ENCODE measurements at places on chromosomes 4 and X.
A peak's percentile ranks its signal among the peaks of the same experiment; 100 is the strongest.

- DNase-seq = no peak
Observed at GRCh38 chrX:10008483-10009056, 41.4 kb downstream of the CLDN34 start.

- no peak for DNase-seq
Observed at GRCh38 chr4:123524958-123525628, 128.5 kb downstream of the SPRY1 start.

- DNase-seq = no peak
Observed at GRCh38 chr4:71334465-71334882, 4.3 kb upstream of the SLC4A4 start.

- DNase-seq = no peak
Observed at GRCh38 chr4:120062663-120063195, 3.9 kb downstream of the MAD2L1 start.

- DNase-seq = no peak
Observed at GRCh38 chr4:156101571-156101970, 147.9 kb upstream of the CTSO start.

DNA sequence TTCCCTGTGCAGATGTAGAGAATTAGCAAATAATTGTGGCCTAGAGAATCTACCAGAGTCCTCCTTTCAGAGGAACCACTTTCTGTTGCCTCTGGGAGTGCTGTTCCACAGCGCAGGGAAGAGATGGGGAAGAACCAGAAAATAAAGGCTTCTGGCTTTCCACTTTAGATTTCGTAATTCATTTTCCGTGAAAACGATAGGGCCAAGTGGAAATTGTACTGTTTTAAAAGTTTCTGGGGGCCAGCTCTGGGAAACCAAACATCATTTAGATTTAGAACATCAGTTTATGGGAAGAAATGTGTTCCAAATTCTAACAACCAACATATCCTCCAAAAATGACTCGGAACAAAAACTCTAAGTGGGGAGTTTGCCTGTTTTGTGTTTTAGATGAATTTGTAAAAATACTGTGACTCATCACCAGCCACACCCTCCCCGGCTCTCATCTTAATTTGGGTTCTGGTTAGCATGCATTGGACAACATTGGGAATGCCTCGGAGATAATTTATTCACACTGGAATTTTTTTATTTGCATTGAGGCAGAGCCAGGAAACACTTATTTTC, 65.2 kb upstream of the LNX1 start:
- no peak for DNase-seq

GRCh38 chr4:71235311-71236201, 103.3 kb upstream of the SLC4A4 start:
- no peak for DNase-seq

GRCh38 chr4:100936661-100937375, 410.5 kb downstream of the PPP3CA start:
- no peak for DNase-seq

DNA sequence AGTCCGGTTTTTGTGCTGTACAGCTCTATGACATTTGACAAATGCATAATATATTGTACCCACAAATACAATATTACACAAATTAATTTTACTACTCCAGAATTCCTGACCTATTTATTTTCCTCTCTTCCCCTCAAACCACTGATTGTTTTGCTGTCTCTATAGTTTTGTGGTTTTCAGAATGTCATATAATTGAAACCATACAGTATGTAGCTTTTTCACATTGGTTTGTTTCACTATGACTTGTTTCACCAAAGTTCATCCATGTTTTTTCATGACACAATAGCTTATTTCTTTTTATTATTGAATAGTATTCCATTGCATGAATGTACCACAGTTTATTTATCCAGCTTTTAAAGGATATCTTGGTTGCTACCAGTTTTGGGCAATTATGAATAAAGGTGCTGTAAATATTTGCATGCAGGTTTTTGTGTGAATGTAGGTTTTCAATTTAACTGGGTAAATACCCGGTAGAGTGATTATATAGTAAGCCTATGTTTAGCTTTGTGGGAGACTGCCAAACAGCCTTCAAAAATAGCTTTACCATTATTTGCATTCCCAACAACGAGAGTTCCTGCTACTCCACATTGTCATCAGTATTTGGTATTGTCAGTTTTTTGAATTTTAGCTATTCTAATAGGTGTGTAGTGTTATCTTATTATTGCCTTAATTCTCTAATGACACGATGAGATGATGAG, 25.9 kb downstream of the RNF175 start:
- no peak for DNase-seq

- DNase-seq = no peak
Observed at GRCh38 chr4:56400560-56400959, 13.3 kb upstream of the AASDH start.

DNA sequence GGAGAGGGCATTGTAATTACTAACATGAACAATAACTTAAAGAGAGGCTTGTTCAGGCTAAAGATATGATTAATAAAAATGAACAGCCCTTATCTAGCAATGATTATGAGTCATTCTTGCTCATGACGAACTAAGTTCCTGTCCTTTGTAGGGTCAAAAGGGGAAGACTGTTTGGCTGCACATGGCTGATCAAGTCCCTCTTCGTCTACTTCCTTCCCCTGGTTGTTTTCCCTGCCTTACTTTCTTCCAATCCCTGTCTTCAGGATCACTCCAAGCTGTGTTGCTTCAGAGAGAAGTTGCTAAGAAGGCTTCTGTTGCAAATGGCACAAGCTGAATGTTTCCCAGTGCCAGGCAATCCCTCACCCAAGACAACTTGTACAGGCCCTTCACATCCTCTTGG, 115.0 kb upstream of the HS3ST1 start:
- no peak for DNase-seq

- DNase-seq = no peak
Observed at GRCh38 chr4:169952236-169953002, 73.8 kb downstream of the MFAP3L start.

- no peak for DNase-seq
Observed at GRCh38 chr4:155620637-155621036, 46.0 kb upstream of the GUCY1A1 start.

- peak; percentile 89 for DNase-seq
Observed at GRCh38 chrX:154368630-154369448, 5.6 kb downstream of the FLNA start.

- DNase-seq = no peak
Observed at GRCh38 chr4:183830438-183830985, 74.6 kb upstream of the STOX2 start.

Measured in stimulated activated CD4-positive, alpha-beta T cell treated with anti-CD3 and anti-CD28 coated beads, Interleukin-12 subunit alpha, Interleukin-12 subunit beta, amount 100 ng/mL, for 48 hours (primary cell).